ENCODE measurements at places on chromosomes 2 and 18.

DNA sequence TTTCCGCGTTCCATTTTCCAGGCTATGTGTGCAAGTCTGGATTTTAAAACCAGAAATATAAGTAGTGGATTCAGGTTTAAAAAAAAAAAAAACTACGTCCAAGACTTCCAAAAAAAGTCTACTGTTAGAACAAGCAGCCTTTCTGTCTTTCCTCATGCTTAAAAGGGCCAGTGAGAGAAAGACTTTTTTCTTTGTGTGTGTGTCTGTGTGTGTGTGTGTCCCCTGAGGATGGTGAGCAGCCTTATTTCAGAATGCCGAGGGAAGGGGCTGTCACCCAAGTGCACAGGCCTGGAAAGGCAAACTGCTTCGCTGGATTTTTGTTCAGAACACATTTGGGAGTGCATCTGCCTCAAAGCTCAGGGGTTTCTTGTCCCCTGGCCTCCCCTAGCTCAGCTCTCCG, 98.8 kb downstream of the ZBTB7C start:
- DNase-seq = no peak

- no peak for DNase-seq
Observed at GRCh38 chr2:25197336-25198208, 29.2 kb upstream of the POMC start.

- no peak for DNase-seq
Observed at GRCh38 chr18:50143886-50144285, 51.1 kb downstream of the MYO5B start.

GRCh38 chr18:13260197-13260934, 41.8 kb downstream of the LDLRAD4 start:
- DNase-seq = no peak

DNA sequence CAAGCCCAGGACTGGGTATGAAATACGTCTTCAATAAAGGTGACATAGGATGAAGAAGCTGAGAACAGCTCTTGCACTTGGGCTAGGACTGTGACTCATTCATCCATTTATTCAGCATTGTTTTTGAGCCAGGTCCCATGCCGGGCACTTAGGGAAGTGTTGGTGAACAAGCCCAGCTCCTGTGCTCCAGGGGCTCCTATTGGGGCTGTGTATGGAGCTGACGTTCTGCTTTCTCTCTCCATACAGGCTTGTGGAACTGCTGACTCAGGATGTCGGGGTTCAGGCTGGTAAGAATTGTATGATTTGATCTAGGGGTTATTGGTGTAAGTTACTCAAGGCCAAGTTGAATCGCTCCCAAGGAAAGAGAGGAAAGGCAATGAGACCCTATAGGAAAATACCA, 24.0 kb downstream of the MYO7B start:
- DNase-seq = no peak

GRCh38 chr18:22223254-22223964, 54.0 kb downstream of the GATA6 start:
- peak; percentile 96 for DNase-seq
